Tibial nerve (tissue), 4 donors: ENCODE measurements at places on chromosomes 3 and 15. TPM values are rescaled to one million over a fixed set of nuclear protein-coding genes. Genes with fewer than 3 reads are reported as not detected.
A peak's percentile ranks its signal among the peaks of the same experiment; 100 is the strongest.

DNA sequence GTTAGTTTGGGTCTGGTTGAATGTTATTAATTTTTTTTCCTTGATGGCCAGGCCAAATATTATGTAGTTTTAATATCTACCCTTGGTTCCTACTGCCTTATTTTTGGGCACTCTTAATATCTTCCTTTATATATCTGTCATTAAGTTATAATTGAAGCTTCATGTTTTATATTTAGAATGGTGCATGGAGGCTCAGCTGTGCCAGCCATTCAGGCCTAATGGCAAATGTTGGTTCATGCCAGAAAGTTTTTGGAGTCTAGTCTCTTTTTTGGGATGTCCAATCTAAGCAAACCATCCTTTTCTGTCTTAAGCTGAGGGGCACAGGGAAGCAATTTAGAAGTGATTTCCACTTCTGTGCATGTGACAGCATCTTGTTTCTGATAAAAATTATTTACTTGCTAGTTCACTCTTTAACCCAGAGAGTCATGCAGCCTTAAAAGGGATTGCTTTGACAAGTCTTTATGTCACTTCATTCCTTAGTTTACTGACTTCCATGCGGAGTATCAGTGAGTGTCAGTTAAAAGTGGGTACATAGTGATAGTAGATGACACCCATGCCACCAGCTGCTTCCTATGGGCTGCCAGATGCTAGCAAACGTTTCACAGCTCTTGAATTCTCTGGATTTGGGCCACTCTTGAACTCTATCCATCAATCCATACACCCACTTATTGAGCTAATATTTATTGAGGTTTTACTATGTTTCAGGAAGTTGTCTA lies 33.0 kb downstream of the MITF start:
- no peak for DNase-seq

GRCh38 chr3:15875016-15875689 lies 77.4 kb upstream of the ANKRD28 start:
- DNase-seq = no peak

DNA sequence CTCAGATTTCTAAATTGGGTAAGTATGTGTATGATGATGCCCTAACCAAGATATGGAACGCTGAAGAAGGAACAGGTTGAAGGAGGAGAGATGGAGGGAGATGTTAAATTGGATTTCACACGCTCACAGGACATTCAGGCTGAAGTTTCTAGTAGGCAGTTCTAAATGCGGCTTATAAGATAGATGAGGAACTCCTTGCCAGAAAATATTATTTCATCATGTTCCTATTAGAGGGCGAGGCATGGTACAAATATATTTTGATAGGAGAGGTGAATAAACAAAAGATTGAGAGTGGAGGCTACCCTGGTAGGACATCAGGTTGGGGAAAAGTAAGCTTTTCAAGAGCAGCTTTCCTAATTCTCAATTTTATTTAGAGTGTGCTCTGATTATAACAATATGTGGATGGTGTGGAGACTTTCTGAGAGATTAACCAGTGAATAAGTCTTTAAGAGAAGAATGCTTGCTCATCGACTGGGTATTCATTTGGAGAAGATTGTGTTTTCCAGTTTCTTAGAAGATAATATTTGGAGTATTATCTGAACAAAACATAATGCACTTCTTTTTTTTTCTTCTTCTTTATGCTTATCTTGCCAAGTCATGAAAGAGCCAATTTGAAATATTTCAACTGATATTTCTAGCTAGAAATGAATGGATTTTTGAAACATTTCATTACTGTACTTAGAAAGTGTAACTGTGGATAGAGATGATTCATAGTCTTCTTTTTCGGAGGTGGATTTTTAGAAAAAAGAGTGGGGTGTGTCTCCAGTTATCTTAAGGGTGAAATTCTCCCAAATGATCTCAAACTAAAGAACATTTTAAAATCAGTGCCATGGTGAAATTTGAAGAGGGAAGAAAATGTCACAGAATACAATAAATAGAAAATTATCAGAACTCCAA lies 88.5 kb downstream of the B3GALNT1 start:
- DNase-seq = no peak

GRCh38 chr15:36911322-36911944 lies 188.9 kb downstream of the MEIS2 start:
- DNase-seq = no peak

- no peak for DNase-seq
These were observed 270.2 kb downstream of the CADM2 start for GRCh38 chr3:85228966-85229365.

DNA sequence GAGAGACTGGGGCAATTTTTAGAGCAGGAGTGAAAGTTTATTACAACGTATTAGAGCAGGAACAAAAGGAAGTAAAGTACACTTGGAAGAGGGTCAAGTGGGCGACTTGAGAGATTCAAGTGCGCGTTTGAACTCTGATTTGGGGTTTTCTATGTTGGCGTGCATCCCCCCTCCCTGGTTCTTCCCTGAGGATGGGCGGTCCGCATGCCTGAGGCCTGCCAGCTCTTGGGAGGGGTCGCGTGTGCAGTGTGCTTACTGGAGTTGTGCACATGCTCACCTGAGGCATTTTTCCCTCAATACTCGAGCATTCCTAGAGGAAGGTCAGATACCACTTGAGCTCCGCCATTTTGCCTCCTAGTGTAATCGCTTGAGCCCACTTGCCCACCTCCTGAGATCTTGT lies 10.4 kb upstream of the CHAC1 start:
- DNase-seq = no peak

- no peak for DNase-seq
These were observed 19.2 kb downstream of the PXK start for GRCh38 chr3:58351920-58352319.

GRCh38 chr3:68985146-68985790 lies 28.2 kb downstream of the EOGT start:
- no peak for DNase-seq

DNA sequence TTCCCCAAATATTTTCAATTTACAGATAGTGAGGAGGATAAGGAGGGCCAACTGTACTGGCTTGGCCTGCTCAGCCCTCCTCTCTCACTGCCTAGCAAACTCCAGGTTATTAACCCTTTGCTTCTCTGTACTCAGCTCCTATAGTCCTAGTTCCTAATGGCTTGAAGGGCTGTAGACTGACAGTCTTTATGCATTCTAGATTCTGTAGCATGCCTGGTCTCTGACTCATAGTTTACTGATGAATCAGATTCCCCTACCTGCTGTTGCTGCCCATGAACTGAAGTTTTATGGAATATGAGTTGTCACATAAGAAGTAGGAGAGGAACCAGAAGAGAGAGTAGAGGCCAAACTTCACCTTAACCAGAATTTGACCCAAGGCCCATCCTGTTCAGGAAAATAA lies 27.1 kb upstream of the MAP3K13 start:
- no peak for DNase-seq

- no peak for DNase-seq
These were observed 55.7 kb downstream of the IQSEC1 start for GRCh38 chr3:13017361-13018042.

GRCh38 chr3:120393243-120393642 lies 44.1 kb upstream of the LRRC58 start:
- DNase-seq = no peak

GRCh38 chr15:42547918-42548248 lies 710 bp downstream of the LRRC57 start:
- no peak for DNase-seq

DNA sequence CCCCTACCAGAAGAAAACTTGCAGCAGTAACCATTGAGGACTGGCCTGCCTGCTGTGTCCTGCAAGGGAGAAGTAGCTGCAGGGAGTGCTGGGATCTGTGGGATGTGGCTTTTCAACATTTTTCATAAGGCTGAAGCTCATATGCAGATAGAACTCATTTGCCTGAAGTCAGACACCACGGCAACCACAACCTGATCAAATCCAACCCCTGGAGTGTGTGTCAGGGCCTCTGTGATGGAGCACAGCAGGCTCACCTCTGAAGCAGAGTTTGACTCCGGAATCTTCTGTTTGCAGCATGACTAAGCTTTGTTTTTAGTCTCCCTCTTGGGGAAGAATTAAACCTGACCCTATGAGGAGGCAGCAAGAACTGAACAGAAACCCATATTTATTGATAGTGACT lies 508.7 kb downstream of the AGBL1 start:
- no peak for DNase-seq

DNA sequence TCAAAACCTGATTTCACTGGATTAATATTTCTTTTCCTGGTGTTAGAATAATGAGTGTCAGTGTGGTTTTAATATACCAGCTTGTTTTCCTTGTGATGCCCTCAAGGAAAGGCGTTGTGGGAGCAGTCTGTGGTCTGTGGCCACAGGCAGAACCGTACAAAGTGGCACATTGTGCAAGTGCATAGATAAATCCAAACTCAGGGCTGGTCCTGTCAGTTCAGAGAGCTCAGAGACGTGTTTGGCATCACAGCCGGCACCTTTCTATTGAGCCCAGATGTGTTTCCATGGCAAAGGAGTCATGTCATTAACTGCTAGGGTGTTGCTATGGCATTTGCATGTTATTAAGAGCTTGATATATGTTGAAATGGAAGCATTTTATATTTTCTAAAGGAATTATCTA lies 289.9 kb upstream of the RASGRP1 start:
- no peak for DNase-seq

DNA sequence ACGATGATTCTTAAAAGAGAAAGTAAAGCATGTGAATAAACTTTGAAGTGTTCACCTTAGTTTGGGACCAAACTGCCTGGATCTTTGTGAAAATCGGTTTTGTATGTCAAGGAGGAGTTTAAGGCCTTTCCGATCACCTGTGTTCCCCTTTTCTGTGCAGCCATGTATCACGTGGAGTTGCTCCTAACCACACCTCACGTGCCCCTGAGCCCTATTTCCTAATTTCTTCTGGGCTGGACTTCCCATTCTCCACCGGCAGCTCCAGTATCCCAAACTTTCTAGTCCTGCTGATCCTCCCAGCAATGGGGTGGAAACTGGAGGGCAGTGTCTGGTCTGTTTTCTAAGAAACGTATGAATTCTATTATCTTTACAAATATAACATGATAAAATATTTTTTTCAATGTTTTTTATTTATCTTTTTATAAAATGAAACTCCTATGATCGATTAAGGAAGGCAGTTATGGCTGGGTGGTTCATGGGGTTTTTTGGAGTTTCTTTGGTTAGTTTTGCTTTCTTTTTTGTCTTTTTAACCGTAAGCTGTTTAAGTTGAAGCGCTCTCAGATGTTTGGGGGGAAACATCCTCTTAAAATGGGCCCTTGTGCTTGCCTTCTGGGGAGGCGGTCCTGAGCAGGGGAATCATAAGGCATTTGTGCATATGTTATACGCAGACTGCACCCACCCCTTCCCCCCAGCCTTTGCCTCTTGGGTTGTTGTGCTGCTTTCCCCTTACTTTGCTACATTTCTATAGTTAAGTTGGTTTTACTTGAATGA lies 43.6 kb upstream of the WWTR1 start:
- no peak for DNase-seq

DNA sequence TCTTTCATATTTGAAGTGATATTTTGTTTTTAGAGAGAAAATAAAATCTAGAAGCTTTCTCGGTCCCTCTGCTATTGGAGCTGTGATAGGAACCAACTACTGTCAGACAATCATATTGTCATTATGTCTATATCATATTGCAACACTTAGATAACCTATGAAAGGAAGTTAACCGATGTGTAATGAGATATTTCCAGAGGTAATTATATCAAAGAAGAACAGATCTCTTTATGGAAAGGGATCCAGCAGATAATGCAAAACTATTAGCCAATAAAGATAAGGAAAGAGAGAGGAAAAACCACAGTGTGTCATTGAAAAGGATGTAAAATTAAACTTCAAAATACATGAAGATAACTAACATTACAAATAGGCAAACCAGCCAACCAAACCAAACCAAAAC lies 529.1 kb upstream of the CCDC54 start:
- no peak for DNase-seq

DNA sequence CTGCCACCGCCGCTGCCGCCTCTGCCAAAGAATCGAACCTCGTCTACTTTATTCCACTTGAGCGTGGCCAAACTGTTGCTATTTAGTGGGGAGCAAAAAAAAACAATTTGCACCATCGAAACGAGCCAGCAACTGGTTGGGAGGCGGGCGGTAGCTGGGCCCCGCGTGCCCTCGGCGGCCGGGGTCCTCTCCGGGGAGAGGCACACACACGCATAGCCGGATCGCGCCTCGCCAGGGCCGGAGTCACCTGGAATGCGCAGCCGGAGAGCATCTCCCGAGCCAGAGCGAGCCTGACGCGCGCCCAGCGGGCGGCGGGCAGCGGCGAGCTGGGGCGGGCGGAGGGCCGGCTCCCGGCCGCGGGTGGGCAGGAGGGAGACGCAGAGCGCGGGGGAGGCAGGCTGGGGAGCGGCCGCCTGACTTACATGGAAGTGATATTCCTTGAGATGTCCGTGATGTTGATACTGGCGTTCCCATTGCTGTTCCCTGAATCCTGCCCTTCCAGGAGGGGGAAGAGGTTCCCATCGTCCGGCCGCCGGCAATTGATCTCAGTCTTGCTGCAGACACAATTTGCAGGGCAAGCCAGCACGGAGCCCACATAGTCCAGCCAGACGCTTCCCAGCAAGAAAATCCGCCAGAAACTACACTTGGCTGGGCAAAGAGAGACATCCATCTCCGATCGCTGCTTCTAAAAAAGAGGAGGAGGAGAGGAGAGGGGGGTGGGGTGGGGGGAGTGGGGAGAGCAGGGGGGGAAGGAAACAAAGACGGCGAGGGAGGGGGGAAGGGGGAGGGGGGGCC lies 858 bp downstream of the NTRK3 start:
- peak; percentile 26 for DNase-seq

DNA sequence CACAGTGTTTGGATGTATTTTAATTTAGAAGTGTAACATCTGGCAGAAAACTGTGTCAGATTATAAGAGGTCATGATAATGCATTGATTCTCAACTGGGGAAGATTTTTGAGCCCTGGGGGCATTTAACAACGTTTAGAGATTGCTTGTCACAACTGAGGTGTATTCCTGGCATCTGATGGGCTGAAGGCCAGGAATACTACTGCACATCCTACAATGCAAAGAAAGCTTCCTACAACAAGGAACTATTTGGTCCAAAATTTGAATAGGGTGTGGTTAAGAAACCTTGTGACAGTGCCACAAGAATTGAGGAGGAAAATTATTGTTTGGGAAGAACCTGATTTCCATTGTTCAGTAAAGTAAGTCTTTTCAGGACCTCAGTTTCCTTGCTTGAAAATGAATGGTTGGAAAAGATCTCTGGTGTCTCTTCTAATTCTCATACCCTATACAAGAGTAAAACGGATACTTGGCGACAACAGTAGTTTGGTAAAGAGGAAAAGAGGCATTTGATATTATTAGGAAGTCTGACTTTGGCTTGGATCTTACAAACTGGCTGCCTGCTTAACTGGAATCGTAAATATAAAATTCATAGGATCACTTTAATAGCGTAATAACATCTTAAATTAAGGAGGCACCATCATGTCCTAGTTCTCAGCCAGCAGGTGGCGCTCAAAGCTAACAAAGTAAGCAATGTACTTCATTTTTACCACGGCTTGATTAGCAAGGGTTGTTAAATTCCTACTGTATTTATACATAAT lies 4.3 kb downstream of the DAZL start:
- DNase-seq = peak; percentile 75

- DNase-seq = no peak
These were observed 420.6 kb downstream of the MECOM start for GRCh38 chr3:169242708-169243513.

The EFHB gene
- 0.63 TPM for total RNA-seq

The CPLX3 gene
- total RNA-seq = not detected

The ASB14 gene
- not detected for total RNA-seq

The CEMIP gene
- not detected for total RNA-seq

The PTX3 gene
- total RNA-seq = 14.0 TPM
